ENCODE measurements at places on chromosomes 5 and 9.

- no peak for DNase-seq
Observed at GRCh38 chr9:111857555-111858211, 38.9 kb upstream of the UGCG start.

DNA sequence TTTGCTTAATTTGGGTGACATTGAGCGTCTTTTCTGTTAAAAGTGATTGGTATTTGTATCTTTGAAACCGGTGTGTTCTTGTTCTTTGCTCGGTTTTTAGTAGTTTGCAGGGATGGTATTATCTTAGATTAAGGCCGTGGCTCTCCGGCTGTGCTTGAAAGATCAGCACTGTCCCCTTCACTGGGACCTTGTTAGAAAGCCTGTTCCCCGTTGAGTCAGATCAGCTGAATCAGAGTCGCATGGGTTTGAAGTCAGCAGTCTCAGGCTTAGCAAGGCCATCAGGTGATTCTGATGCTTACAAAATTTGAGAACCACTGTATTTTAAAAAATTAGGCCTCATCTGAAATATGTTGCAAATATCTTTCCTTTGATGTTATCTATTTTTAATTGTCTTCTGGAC lies 5.0 kb downstream of the DIRAS2 start:
- no peak for DNase-seq

DNA sequence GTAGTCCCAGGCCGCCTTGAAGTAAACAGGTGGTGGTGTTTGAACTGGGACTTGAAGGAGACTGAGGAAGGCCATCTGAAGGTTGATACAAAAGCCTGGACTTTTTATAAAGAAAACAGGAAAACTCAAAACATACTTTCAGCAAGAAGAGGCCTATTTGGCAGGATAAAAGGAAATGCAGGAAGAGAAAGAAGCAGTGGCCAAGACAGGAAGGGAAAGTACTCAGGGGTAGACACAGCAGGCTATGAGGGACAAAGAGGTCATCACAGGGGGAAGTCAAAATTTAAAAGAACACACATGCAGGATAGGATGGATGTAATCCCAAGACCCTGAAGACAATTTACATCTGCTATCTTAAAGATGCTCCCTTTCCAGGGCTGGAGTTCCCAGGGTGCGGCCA lies 13.0 kb downstream of the TLE1 start:
- DNase-seq: no peak

- DNase-seq: no peak
Observed at GRCh38 chr9:77960356-77961153, 71.1 kb downstream of the GNAQ start.

- DNase-seq: no peak
Observed at GRCh38 chr9:106772523-106773290, 90.3 kb upstream of the ZNF462 start.

- DNase-seq: no peak
Observed at GRCh38 chr5:156794687-156795086, 55.4 kb upstream of the PPP1R2B start.

DNA sequence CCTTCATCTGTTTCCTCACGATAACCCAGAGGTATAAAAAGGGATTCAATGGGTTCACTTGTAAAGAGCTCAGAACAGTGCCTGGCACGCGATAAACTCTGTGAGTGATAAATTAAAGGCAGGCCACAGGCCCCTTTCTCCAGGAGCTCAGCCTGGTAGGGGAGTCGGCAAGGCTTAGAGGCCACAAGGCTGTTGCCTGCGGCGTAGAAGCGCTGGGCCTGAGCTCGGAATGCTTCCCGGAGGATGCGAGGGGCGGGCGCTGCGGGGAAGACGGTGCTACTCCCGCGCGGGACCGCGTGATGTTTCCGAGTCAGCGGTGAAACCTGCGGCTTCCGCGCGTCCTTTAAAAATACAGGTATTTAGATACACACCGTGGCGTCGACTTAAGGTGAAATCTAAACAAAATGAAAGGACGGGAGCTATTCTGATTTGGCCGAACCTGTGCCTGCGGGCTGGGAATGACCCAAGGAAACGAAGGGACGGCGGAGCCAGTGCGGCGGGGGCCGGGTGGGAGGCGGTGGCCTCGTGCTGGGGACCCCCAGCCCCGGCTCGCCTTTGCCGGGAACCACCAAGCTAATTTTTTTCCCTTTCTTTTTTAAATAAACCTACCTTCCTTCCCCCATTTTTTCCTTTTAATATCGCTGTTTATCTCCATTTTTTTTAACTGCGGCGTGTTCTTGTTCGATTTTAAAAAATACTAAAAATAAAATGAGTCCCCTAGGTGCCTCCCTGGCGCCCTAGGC lies 6.2 kb downstream of the NKX2-5 start:
- no peak for DNase-seq

Measured in activated CD8-positive, alpha-beta memory T cell treated with anti-CD3 and anti-CD28 coated beads, Interleukin-2, amount 50 U/mL, for 48 hours (primary cell).